Lung microvascular endothelial cell (primary cell): ENCODE measurements at places on chromosomes 1 and 21. TPM values are rescaled to one million over a fixed set of nuclear protein-coding genes. Genes with fewer than 3 reads are reported as not detected.
A peak's percentile ranks its signal among the peaks of the same experiment; 100 is the strongest.

SPRR1A gene
- total RNA-seq, result not detected in 2 replicates

RIPK4 gene
- under 0.01 and 1.1 TPM in 2 replicates for total RNA-seq

RNU1-3 gene
- total RNA-seq, result under 0.01 and 5,258 TPM in 2 replicates

CFHR1 gene
- total RNA-seq, result not detected in 2 replicates

FAF1 gene
- 15.3 and 21.2 TPM in 2 replicates for total RNA-seq

MXRA8 gene
- total RNA-seq, result 0.20 and 0.44 TPM in 2 replicates

KCNAB2 gene
- 0.65 and 0.99 TPM in 2 replicates for total RNA-seq

PPIAL4G gene
- not detected in 2 replicates for total RNA-seq

DNA sequence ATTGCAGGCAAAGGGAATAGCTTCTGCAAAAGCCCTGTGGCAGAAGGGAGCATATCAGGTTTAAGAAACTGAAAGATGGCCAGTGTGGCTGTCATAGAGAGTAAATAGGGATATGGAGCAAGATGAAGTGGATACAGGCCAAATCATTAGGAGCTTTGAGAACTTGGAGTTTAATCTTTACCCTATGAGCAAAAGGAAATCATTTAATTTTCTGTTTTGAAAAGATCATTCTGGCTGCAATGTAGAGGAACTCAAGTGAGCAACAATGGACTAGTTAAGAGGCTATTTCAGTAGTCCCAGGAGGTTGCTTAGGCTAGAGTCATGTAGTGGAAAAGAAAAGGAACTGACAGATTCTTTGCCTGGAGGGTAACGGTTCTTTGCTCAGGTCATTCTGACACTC is 47.2 kb downstream of the RAP1A start:
- no peak for DNase-seq

DNA sequence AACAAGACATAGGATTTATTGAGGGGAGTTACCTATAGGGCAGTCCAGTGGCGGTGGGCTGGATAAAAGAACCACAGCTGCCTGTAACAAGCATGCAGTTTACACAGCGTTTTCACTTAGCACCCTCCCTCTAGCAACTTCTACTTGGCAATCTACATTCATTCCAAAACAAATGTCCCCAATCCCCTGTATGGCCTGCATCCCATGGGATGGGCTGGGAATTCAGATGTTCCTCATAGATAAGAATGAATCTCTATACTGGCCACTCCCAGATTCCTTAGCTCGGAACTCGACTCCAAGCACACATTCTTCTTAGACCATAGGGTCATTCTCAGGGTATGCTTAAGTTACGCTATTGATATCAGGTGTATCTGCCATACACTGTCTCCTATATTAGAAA is 33.3 kb downstream of the PCP4 start:
- no peak for DNase-seq

- DNase-seq, result no peak
Measured at GRCh38 chr1:17112496-17113236, 6.6 kb downstream of the PADI2 start.

DNA sequence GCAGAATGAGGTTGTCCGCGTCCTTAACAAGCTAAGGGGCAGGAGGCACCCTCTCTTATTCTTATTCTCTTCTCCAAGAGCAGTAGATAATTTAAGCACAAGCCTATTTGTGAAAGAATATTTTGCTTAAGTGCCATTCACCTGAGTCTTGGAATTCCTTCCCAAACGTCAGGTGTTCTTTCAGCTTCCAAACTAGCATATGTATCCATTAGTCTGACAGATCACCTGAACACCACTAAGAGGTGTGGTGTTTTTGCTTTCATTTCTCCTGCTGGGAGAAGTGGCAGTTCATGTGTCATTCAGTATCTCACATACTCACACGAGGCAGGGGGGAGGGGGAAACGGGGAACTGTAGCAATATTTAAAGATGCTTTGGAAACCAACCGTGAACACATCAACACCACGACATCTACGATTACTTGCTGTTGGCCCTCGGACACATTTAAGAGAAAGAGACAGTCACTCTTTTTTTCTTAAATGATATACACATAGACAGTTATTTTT is 45.5 kb upstream of the RBM15 start:
- no peak for DNase-seq

DNA sequence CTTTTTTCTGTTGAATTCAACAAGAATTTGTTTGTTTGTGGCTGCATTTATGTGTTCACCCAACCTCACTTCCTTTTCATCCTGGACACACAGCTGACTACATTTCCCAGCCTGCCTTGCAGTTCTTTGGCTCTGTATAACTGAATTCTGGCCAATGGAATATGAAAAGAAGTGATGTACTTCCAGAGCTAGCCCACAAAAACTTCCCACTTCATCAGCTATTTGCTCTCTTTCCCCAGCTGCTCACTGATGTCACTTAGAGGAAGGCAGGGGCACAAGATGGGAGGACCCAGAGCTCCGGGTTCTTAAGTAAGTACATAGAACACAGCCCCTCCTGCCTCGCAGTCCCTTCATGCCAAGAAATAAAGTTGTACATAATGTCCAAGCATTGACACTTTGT is 235.0 kb upstream of the FGGY start:
- DNase-seq, result peak; percentile 92

GRCh38 chr1:94755675-94756074 is 64.5 kb upstream of the SLC44A3 start:
- peak; percentile 90 for DNase-seq

DNA sequence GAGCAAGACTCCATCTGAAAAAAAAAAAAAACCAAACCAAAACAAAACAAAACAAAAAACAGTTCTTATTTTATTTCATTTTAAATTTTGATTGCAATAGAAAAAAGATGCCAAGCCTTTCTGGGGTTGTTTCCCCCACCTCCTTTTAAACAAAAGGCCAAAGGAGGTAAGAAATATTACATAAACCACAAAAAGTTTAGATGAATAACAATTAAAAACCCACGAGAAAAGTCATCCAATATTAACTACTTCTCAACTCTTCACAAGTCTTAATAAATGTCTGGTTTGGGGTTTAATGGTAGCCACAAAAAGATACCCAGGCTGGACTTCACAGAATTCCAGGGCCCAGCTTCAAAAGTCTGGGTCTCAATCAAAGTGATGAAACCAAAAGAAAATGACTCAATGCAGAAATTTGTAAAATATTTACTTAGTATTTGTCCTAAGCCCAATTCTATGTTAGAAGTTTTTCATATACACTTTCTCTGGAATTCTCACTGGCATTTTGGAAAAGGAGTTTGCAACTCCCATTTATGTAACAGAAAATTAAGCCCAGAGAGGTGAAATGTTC is 47.0 kb upstream of the SDC3 start:
- no peak for DNase-seq

DNA sequence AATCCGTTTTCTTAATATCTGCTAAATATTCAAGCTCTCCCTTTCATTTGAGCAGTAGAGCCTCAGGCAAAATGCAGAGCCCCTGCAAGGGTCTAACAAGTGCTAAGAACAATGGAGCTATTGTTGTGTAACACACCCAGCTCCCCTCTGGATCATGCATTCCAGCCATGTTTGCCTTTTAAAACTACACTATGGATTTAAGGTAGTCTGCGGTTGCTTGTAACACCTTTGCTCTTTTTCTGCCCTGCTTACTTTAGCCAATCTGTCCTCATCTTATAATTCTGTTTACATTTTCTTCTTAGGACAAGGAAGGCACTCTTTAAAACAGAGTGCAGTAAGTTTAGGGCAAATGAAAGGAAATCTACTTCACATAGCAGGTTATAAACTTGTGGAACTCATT is 60.0 kb upstream of the C1orf105 start:
- no peak for DNase-seq

DNA sequence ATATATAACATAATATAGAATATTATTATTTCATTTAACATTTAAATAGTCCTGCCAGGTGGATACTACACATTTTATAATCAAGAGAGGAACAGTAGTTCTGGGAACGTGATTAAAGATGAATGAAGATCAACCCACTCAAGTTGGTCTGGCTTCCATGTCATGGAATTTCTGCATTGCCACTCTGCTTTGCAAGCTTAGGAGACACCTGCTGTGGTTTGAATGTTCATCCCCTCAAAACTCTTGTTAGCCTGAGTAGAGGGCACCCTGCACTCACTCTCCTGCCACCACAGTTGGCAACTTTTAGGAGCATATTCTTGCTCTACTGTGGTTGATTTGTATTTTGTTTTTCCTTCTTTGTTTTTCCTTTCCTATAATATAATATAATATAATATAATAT is 153.2 kb downstream of the GLUL start:
- DNase-seq, result no peak

- peak; percentile 77 for DNase-seq
Measured at GRCh38 chr1:169999331-169999741, 75.2 kb downstream of the KIFAP3 start.

GRCh38 chr1:18925279-18925678 is 22.9 kb upstream of the ALDH4A1 start:
- DNase-seq, result no peak

DNA sequence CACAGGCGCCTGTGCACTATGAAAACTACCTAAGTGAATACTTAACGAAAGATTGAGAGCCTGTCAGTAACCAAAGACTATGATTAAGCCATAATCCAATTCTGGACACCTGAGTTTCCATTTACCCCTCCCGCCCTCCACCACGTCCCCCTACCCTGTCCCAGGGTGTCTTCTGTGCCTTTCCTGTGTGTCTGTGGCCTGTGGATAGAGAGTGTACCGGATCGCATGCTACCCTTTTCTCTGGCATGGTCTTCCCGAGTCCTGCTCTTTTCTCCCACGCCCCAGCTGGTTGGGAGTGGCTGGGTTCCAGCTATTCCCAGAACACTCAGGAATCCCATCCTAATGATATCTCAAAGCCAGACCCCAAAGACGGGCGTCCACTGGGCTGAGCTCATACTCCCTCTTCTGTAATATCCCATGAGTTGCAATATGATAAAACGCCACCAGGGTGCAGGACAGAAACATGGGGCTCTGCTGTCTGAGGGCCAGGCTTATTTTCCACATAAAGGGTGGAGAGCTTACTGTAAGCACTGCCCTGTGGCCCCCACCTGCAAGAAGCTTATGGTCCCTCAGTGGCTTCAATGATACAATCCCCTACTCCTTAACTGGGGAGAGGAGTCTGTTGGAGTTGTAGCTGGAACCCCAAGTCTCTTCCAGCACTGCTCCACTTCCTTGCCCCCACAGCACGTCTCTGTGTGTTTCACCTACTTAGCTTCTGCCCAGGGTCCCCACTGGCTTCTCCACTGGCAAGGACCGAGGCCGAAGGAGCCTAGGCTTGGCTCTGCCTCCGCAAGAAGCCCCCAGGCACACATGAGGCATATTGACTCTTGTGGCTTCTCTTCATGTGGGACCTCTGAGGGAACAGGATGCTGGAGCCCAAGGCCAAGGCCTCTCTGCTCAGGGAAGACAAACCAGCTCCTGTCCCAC is 17.6 kb upstream of the ALX3 start:
- peak; percentile 65 for DNase-seq

DNA sequence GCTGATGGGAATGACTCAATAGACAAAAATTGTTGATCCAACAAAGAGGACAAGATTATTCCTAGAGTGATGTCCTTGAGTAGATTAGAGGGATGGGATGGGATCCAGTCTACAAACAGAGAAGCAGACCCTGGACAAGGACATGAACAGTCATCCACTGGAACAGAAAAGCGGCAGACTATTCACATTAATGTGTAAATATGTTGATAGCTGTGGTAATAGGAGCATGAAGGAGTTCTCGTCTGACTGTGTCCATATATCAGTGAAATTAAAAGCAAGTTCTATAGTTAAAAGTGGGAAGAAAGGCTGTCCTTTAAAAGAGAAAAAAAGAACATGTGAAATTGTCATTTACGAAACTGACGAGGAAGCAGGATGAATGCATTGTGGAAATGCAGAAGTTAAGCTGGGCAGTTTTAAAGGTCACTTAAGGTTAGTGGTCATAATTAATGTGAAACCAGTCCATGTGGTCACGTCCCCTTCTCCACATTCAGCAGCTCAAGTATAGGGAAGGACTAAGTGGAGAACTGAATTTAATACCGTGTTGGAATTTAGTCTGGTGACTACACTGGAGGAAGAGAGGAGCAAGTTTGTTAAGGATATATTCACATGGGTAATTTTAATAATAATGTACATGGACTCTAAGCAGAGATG is 62.1 kb downstream of the PIK3R3 start:
- no peak for DNase-seq

GRCh38 chr21:44533891-44534627 is 5.9 kb downstream of the KRTAP10-1 start:
- no peak for DNase-seq

GRCh38 chr1:96713649-96714048 is 7.9 kb upstream of the PTBP2 start:
- DNase-seq, result no peak

GRCh38 chr1:45730075-45730779 is 20.2 kb downstream of the IPP start:
- DNase-seq, result no peak

DNA sequence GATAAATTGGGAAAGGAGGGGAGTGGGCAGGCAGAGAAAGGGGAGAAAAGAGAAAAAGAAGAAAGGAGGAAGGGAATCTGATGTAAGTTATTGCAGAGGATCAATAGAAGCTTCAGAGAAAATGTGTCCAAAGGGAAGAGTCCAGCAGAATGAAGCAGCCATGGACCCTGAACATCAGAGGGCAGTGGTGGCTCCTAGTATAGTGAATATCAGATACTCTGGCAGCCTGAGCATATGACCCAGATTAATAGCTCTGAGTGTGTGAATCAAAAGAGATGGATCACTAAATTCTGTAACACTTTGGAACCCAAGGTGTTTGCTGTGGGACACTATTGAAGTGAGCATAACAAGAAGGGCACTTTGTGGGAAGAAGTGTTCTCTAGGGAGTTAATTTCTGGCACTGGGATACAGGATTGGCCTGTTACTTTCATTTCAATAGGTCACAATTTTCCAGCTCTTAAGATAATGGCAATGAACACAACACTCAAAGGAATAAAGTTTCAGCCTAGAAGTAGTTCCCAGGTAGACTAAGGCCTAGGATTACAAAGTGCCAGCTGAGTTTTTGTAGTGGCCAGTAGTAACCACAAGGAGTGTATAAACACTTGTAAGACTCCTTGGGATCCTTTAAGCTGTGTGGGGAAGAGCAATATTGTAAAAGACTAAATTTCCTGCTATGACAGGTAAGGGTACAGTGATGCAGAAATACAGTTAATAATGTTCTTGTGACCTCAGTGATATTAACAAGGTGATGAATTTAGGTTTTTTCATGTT is 164.5 kb upstream of the BEND5 start:
- peak; percentile 27 for DNase-seq

- no peak for DNase-seq
Measured at GRCh38 chr1:59384443-59384842, 87.5 kb downstream of the FGGY start.
